ENCODE measurements at places on chromosomes 1 and 21.

GRCh38 chr1:225855503-225856300 lies 26.5 kb downstream of the TMEM63A start:
- no peak for DNase-seq

GRCh38 chr1:91765880-91766443 lies 120.0 kb downstream of the TGFBR3 start:
- DNase-seq: no peak

DNA sequence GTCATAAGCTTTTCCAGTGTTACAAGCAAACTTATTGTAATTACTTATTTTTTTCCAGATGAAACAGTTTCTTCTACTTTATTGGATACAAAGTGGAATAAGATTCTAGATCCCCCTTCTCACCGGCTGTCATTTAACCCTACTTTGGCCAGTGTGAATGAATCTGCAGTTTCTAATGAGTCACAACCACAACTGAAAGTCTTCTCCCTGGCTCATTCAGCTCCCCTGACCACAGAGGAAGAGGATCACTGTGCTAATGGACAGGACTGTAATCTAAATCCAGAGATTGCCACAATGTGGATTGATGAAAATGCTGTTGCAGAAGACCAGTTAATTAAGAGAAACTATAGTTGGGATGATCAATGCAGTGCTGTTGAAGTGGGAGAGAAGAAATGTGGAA lies 95.5 kb downstream of the ZFYVE9 start:
- DNase-seq: no peak

- no peak for DNase-seq
Observed at GRCh38 chr1:101363891-101364318, 127.1 kb downstream of the S1PR1 start.

- DNase-seq: no peak
Observed at GRCh38 chr1:220966881-220967611, 87.8 kb downstream of the HLX start.

GRCh38 chr1:5570931-5571330 lies 421.3 kb downstream of the NPHP4 start:
- DNase-seq: no peak

DNA sequence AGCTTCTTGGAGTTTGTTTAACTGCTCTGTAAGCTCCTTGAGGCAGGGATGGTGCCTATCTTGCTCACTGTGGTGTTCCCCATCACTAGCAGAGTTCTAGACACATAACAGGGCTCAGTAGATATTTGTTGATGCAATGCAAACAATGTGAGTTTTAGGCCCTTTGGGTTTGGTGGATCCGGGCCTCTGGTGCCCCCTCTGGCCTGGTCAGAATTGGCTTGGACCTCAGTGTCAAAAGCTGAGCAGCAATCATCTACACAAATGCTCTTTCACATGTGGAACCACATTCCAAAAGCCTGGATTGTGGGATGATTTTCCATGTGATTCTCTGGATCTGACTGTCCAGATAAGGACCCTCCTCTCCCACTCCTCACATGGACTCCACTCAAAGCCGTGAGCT lies 53.4 kb upstream of the BCAR3 start:
- DNase-seq: peak; percentile 67

- DNase-seq: no peak
Observed at GRCh38 chr1:21725748-21726392, 56.7 kb upstream of the RAP1GAP start.

DNA sequence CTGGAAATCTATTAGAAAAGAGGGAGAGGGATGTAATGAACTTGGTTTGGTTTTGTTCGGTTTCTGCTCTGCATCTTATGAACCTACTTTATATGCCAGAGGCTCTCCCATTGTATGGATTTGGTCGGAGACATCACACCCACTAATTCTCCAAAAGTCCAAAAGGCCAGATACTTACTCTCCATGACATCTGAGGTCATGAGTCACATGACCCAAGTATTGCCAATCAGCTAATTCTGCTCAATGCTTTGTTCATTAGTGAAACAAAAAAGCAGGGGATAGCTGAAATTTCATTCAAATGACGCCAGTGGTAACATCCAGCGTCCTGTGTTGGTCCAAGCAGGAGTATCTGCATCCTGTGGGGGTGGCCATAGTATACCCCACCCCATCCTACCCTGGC lies 173.6 kb downstream of the TRIM33 start:
- no peak for DNase-seq

GRCh38 chr1:112735752-112736151 lies 20.6 kb upstream of the PPM1J start:
- no peak for DNase-seq

GRCh38 chr1:5954964-5955363 lies 37.3 kb downstream of the NPHP4 start:
- no peak for DNase-seq

DNA sequence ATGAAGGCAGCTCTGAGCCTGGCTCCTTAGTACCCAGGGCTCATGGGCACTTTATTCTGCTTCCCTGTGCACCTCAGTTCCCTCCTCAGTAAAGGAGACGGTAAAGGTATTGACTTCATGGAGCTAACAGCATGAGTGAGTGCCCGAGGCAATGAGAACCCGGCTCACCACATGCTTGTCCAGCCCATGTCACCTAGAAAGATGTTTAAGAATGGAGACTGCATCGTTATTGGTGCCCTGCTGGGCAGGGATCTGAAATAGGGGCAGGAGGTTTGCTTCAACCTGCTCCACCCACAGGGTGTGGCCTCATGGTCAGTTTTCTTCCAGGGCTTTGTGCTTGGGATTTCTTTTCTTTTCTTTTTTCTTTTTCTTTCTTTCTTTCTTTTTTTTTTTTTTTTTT lies 7.0 kb upstream of the KCNE1 start:
- DNase-seq: no peak

- no peak for DNase-seq
Observed at GRCh38 chr1:73701826-73702225, 496.1 kb downstream of the LRRIQ3 start.

DNA sequence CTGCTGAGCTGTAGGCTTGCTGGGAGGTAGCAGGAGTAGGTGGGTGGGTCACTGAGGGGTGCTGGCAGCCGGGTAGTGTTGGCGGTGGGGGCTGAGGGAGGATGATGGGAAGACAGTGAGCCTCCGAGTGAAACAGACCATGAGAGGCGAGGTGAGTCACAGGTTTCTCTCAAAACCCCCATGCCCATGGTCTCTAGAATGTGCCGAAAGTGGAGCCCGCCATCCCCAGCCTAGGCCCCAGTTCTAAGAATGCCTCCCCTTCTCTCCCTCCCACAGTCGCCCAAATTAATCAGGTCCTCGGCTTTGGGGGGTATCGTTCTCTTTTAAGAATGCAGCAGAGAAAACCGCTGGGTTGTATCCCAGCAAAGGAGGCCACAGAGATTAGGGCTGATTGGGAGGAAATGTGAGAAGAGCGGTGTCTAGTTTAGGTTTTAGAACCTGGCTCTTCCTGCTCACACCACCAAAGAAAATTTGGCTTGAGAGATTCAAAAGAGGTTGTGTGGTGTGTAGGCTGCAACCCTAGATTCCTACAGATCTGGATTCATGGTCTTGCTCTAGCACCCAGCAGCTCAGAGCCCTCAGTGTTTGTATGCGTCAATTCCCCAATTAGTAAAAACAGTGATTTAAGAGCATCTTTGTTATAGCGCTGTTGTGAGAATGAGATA lies 27.7 kb upstream of the IL19 start:
- no peak for DNase-seq
